ENCODE measurements at places on chromosomes 11 and 22.

DNA sequence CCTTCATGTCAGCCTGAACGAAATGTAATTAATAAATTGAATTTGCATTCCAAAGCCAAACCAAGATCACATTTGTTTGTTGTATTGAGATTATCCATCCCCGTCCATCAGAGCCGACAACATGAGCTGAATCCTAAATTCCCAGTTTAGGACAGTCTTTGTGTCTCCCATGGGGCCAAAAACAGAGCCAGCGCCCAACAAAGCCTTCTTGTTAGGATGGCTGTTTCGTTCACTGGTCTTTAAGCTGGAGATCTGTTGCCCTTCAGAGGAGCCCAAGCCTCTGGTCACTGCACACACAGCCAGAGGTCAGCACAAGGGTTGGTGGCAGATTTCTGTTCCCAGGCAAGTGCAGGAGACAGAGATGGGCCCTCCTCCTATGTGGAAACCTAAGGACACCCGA lies 25.8 kb downstream of the DSCAML1 start:
- no peak for DNase-seq

- no peak for DNase-seq
These were observed 109.7 kb upstream of the USP47 start for GRCh38 chr11:11732116-11732515.

- no peak for DNase-seq
These were observed 4.4 kb downstream of the MAP3K11 start for GRCh38 chr11:65609665-65610064.

DNA sequence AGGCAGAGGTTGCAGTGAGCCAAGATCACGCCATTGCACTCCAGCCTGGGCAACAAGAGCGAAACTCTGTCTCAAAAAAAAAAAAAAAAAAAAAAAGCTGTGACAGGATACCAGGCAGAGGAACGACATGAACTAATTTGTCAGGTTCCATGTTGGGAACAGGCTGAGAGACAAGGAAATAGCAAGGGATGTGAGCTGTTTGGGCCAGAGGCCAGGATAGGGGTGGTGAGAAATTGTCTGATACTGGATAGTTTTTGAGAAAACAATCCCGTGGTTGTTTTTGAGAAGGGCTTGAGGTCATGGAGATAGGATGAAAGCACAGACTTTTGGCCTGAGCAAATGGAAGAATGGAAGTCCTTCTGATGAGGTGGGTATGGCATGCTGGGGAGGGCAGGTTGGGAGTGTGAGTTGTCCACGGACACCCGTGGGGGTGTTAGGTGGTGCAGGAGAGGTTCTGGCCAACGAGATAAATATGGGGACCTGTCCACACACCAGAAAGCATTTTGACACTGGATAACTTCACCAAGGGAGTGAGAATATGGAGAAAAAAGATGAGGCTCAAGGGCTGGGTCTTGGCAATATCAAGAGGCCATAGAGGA lies 13.7 kb downstream of the PIWIL3 start:
- DNase-seq, result no peak

DNA sequence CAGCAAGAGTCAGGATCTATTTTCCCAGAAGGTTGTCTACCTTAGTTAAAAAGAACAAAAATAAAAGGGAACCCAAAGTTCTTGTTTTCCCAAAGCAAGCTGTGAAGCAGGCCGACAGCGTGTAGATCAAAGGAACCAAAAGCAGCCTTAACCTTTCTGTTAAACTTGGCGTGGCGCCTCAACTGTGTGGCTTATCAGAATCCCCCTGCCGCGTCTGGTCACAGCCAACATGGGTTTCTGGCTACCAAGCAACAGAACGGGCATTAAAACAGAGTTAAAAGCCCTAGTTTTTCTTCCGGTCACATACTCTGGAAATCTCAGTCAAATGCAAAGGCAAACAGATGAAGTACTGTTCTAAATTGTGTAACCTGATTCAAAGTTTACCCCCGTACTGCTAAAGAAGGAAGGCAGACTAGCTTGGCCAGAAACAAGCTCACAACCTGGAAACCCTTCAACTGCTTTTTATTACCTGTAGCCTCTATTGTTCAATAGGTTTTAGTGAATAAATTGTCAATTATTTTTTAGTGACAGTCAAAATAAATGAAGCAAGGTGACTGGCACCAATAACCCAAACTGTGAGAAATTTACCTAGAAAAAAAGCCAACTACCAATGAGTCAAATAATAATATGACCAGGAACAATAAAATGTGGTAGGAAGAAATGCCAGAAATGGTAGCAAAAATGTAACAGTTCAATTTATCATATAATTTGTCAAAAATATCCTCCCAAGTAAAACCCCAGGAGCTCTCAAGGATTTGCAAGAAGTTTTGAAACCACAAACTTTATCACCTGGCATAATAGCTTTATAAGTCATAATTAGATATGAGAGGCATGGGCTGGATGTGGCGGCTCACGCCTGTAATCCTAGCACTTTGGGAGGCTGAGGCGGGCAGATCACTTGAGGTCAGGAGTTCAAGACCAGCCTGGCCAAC lies 21.4 kb downstream of the CHKA start:
- peak; percentile 22 for DNase-seq

DNA sequence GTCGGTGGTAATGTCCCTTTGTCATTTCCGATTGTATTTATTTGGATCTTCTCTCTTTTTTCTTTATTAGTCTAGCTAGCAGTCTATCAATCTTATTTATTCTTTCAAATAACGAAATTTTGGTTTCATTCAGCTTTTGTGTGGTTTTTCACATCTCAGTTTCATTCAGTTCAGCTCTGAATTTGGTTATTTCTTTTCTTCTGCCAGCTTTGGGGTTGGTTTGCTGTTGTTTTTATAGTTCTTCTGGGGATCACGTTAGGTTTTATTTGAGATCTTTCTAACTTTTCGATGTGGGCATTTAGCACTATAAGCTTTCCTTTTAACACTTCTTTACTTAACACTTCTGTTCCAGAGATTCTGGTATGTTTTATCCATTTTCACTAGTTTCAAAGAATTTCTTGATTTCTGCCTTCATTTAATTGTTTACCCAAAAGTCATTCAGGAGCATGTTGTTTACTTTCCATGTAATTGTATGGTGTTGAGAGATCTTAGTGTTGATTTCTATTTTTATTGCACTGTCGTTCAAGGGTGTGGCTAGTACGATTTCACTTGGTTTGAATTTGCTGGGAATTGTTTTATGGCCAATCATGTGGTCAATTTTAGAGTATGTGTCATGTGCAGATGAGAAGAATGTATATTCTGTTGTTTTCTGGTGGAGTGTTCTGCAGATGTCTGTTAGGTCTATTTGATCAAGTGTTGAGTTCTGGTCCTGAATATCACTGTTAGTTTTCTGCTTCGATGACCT lies 7.7 kb upstream of the SCGB1D1 start:
- no peak for DNase-seq

GRCh38 chr11:73320763-73321603 lies 12.9 kb downstream of the ARHGEF17 start:
- DNase-seq, result no peak

Data from CD4-positive, alpha-beta T cell treated with Interleukin-4 for 4 hours (primary cell).